Stimulated activated CD8-positive, alpha-beta memory T cell treated with anti-CD3 and anti-CD28 coated beads, Interleukin-4, amount 100 ng/mL, for 1 hour (primary cell): ENCODE measurements at places on chromosomes 12 and 14.

GRCh38 chr12:40569626-40570179 is 122.5 kb upstream of the CNTN1 start:
- DNase-seq: no peak

- DNase-seq: no peak
These were observed 87.8 kb upstream of the GZMB start for GRCh38 chr14:24721775-24722174.

DNA sequence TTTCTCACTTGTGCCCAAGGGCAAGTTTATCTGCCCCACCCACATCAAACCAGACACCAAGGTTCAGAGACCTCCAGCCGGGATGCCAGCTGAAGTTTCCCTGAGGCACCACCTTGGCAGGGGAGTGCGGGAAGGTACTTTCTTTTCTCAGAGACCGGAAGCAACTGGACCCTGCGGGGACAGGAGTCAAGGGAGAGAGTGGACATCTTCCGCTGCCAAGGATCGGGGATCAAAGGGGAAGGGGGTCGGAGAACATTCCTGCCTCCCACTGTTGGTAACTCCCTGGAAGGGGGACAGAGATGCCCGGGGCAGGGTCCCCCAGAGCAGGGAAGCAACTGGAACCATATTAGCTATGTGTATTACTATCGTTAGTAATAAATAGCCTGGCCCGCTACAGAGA is 161.8 kb downstream of the DICER1 start:
- DNase-seq: no peak

- DNase-seq: no peak
These were observed 506.2 kb upstream of the TBX3 start for GRCh38 chr12:115190010-115190770.

- no peak for DNase-seq
These were observed 42.2 kb downstream of the PLXNC1 start for GRCh38 chr12:94190623-94191022.

DNA sequence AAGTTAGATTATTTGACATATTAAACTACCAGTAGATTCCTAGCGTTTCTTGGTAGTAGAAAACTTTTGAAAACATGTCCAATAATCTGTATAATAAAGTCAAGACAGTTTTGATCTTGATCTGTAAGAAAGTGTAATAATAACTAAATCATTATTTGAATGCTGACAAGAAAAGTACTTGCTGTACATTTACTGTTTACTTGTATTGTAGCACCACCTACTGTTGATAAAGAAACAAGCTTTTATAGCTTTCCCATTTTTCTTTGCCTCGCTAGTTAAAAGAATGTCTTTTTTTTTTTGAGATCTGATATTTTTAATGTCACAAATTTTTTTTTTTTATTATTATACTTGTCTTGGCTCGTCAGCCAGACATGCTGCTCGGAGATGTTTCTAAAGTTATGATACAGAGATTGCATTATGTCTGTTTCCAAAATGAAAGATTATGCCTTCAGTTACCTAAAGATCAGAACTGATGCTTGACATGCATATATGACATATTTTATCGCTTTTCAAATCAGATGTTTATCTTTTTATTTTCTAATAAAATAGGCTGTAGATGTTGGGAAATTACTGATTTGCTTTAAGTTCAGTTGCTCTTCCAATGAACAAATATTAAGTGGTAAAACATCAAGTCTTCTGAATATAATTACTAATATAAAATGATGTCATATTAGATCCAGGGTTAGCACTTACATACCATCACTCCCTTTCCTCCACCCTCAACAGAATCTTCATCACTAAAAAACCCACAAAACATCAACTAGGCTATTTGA is 140.5 kb downstream of the AKAP6 start:
- DNase-seq: no peak

DNA sequence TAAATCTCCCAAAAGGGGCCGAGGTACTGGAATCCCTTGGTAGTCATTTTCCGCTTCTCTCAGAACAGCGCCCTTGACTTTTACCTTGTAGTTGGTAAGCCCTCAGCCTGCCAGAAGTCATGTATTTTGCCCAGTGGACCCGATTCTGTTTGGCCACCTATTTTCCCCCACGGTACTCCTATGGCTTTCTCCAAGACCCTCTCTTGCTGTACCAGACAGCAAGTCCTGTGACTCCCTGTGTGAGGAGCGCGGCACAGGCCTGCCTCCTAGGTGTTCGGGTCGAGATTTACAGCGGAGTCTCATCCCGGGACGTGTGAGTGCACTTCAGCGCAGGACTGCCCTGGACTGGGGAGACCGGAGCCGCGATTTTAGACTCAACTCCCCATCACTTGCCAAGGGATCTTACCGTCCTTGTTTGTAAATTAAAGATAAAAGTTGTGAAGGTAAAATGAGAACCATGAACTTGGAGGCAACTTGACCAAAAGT is 1.1 kb upstream of the MBD6 start:
- no peak for DNase-seq

DNA sequence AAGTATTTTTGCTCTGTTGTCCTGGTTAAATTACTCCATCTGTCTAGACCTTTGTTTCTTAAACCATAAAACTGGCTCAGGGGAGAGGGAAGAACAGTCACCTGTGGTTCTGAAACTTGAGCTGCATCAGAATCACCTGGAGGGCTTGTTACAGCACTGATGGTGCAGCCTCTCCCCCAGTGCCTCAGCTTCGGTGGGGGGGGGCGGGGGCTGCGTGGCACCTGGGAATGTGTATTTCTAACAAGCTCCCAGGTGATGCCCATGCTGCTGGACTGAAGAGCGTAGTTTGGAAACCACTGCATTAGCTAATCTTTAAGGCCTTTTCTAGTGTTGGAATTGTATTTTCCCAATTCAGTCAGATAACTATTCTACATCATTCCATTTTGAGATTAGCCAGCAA is 42.7 kb downstream of the GPHB5 start:
- DNase-seq: no peak

- DNase-seq: no peak
These were observed 22.1 kb downstream of the SAMD4A start for GRCh38 chr14:54589076-54589475.

GRCh38 chr12:10557766-10558165 is 52.1 kb downstream of the EIF2S3B start:
- no peak for DNase-seq

DNA sequence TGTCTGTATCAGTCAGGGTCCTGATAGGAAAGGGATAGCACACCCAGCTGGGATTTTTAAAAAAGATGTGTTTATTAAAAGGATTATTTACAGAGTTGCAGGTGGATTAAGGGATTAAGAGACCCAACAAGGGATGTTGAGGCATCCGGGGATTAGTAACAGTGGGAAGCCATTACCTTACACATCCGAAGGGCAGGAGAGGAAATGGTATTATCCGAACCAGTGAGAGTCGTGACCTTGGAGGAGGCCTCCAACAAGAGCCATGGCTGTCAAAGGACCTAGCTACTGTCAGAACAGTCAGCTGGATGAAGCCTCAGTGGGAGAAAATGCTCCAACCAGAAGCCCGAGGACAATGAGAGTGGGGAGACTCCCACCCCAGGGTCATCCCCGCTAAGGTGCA is 146.3 kb upstream of the KRAS start:
- no peak for DNase-seq

GRCh38 chr12:20497707-20498106 is 129.4 kb downstream of the PDE3A start:
- DNase-seq: no peak

DNA sequence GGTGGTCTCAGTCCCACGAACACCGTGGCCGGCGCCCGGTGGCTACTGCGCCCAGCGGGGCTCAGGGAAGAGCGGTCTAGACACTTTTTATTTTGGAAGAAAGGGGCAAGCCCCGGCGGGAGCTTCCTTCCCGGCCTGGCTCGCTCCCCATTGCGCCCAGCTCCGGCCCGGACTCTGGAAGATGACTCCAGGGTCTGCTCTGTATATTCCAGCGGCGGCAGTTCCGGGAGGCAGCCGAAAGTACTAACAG is 225.1 kb upstream of the CRY1 start:
- DNase-seq: no peak

DNA sequence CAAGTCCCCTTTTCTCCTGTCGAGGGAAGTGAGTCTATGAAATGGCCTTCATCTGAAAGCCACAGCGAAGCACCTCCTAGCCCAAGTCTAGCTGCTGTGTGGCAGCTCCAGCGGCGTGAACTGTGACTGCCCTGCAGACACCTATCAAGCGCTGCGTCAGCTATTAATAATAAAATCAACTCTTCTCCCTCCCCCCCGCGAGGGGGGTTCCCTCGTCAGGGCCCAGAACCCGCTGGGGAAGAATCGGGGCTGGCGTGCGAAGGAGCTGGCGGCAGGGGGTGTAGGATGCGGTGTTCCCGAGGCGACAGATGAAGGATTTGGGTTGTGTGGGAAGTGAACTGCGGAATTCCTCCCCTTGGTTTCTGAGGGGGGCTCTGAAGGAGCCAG is 662 bp upstream of the ATP2A2 start:
- peak; percentile 19 for DNase-seq

- no peak for DNase-seq
These were observed 13.7 kb downstream of the P2RX4 start for GRCh38 chr12:121223292-121224285.

DNA sequence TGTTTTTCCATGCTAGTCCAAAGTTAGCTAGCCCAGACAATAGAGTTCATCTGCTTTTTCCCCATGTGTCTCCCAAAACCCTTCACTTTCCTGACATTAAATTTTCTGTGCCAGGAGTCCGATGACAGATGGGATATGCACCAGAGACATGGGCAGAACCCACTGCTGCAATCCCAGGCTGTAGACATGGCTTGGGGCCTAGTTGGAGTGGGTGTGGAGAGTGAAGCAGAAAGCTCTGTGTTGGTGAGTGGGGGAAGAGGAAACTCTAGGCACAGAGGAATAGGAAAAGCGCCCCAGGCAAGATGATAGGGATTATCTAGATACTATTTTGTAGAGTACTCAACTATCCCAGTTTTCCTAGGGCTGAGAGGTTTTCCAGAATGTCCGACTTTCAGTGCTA is 4.8 kb upstream of the KRT74 start:
- DNase-seq: no peak

DNA sequence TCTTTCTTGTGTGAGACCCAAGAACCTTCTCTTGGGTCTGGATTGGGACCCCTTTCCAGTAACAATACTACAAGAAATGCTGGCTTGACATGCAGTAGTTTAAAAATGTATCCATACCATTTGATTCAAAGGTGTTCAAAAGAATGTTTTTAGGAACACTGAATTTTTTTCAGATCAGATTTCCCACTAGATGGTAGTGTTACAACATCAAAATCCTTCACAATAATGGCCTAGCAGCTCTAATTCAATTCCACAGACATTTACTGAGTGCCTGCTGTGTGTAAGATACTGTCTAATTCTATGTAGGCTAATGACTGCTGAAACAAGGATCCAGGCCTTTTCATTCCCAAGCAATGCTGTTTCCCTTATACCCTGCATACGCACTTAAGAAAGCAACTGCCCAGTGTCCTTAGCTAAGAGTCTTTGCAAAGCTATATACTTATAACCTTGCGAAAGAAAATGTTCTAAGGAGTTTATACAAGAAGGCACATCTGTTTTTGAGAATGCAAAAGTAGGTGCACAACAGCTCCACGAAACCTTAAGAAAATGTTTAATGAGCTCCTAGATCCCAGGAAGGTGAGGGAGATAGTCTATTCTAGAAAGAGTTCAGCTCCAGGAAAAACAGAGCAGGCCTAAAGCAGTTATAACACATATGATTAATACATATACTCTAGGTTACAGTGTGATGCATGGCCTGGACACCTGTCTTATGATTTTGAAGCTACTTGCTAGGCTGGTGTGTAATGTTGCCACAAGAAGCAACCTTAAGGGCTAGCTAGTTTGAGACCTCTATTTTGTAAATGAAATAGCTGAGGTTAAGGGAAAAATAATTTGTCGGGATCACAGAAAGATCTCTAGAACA is 50.9 kb upstream of the PKP2 start:
- DNase-seq: no peak

DNA sequence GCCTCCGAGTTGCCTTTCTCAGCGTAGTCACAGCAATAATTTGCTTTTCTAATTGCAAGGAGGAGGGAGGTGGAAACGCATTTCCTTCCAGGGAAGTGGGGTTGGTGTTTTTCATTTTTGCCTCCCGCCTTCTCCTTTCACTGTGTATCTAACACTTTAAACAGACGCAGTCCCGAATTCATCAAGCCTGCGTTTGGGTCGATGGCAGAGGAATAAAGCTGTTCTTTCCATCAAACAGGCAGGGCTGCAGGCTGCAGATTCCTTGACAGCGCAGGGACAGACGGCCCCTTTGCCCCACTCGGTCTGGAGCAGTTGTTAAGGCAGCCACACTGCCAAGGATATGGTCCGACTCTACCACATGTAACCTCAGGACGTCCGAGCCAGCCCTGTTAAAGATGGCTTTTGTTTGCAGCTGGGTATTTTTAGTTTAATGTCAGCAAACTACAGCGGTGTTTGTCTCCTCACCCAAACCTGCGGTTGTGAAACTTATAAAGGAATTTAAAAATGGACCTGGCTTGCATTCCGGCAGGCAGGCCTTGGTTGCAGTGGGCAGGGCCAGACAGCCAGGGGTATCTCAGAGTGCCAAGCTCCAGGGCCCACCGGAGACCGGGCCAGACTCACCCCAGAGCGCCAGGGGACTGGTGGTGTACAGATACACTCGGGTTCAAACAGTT is 2.1 kb downstream of the CHST11 start:
- no peak for DNase-seq

DNA sequence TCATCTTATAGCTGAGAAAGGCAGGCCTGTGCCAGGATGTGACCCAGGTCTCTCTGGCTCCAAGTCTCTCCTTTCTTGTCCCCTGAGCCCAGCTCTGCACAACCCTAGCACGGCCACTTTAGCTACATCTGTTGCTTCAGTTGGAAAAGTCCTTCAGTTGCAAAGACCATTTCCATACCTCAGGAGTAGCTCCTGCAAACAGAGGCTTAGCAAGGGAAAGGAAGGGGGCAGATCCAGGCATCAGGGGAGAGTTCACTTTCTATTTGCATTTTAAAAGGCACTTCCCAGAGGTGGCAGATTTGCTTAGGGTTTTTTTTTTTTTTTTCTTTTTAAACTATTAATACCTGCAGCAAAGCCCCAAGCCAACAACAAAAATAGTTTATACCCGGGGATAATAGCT is 3.0 kb upstream of the PITPNM2 start:
- no peak for DNase-seq

DNA sequence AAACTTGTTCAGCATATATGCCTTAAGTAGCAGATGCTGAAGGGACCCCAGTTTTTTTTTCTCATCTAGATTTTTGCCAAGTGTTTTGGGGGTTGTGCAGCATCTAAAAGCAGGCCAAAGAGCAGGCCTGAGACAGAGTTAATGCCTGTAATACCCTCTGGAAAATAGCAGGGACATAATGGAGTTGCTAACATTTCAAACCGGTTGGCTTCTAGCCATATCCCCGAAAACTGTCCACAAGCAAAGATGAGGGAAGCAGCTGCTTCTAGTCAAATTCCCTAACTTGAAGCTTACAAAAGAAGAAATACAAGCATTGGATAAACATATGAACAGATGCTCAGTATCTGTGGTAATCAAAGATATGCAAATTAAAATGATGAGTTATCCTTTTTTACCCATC is 52.1 kb upstream of the AEBP2 start:
- no peak for DNase-seq

- DNase-seq: no peak
These were observed 11.9 kb downstream of the MYH6 start for GRCh38 chr14:23396126-23396525.
